ENCODE measurements at places on chromosomes 2 and 18. TPM values are rescaled to one million over a fixed set of nuclear protein-coding genes. Genes with fewer than 3 reads are reported as not detected.

DNA sequence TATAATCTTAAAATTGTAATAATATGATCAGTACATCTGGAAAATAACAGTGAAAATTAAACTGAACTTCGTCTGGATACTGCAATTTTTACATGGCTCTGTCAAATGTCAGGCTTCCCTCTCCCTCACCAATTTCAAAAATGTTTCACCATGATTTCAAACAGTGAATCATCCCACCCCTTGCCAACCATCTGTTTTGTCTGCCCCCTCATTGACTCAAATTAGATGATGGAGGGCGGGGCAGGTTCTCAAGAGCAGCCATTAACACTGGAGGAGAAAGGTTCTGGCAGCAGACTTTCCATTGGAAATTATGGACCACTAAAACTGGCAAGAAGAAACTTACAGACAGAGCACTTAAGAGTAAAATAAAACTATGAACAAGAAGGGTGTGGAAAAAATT, 1195.7 kb upstream of the ZEB2 start:
- no peak for DNase-seq

GRCh38 chr2:37560863-37561614, 110.4 kb downstream of the CDC42EP3 start:
- DNase-seq: no peak

The FEV gene
- not detected for polyA plus RNA-seq

DNA sequence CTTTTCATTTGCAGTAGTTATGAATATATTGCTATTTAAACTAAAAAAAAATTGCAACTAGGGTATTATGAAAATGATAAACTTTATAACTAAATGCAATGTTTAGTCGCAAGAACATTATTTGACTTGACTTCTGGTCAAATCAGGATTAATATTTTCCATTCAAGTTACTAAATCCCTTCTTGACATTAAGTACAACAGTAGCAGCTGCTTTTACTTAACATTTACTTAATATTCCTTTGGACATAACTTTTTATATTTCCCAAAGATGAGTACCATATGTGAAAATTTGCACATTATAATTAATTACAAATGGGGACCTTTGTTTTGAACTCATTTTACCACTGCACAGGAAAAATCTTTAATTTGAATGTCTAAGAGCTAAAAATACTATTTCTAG, 74.0 kb downstream of the PMS1 start:
- DNase-seq: no peak

The CTLA4 gene
- polyA plus RNA-seq: 0.21 TPM

The EVX2 gene
- polyA plus RNA-seq: not detected

DNA sequence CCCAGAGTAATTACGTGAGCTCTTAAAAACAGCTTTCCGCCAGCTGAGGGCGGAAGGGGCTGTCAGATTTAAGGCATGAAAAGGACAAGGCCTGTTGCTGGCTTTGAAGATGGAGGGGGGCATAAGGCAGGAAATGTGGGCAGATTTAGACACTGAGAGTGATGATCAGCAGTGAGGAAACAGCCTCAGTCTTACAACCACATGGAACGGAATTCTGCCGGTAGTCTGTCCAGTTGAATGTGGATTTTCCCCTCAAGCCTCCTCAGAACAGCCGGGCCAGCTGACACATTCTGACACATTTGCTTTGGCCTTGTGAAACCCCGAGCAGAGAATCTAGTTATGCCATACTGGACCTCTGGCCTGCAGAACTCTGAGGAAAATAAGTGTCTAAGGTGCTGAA, 16.6 kb downstream of the POLE4 start:
- DNase-seq: no peak

GRCh38 chr2:215145611-215146010, 7.2 kb upstream of the ABCA12 start:
- DNase-seq: peak; percentile 4

DNA sequence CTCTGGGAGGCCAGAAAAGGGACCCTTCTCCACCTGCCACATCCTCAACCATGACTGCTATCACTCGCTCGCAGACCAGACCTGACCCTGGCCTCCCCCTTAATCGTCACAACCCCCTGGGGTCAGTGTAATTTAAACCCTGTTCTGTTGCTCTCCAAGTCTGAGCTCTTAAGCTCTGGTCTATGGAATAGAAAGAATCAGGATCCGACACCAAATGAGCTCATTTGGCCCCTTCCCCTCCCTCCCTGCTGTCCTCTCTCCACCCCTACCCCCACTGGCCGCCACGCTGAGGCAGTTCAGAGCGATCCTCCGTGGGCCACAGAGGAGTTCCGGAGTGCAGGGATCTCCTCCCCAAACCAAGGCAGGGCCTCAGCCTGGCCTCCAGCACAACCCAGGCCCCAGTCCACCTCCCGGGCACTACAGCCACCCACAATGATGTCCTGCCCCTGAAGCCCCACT, 5.3 kb downstream of the DNMT3A start:
- DNase-seq: no peak

The SP5 gene
- 16.9 TPM for polyA plus RNA-seq

DNA sequence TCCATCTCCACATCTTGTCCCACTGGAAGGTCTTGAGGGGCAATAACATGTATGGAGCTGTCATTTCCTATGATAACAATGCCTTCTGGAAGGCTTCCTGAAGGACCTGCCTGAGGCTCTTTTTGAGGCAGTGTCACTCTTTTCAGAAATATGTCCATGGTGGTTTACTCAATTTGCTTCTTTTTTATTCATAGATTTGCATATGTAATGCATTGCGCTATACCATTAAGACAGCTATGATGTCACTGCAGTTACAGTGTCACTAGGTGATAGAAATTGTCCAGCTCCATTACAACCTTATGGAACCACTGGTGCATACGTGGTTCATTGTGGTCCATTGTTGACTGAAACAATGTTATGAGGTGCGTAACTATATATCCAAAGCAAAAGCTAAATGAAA, 19.9 kb downstream of the NABP1 start:
- no peak for DNase-seq

- no peak for DNase-seq
Observed at GRCh38 chr2:47499621-47500309, 96.8 kb downstream of the MSH2 start.

- no peak for DNase-seq
Observed at GRCh38 chr18:68667121-68667520, 47.8 kb downstream of the TMX3 start.

- DNase-seq: no peak
Observed at GRCh38 chr18:48959551-48959920, 8.8 kb upstream of the SMAD7 start.

The AQP12B gene
- polyA plus RNA-seq: not detected

DNA sequence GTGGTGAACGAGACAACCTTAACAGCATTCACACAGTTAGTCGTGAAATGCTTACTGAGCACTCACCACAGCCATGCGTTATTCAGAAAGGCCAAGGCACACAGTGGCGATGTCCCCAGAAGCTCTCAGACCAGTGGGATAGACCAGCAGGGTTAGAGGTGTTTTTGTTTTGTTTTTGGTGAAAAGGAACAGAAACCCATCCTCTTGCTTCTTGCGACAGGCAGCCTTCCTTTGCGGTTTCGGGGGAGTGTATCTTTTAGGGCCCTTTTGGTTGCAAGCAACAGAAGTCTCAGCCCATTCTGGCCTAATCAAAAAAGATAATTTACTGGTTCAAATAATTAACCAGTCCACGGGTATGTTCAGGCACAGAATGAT, 4.7 kb downstream of the GNLY start:
- no peak for DNase-seq

The PDE11A gene
- 0.18 TPM for polyA plus RNA-seq

DNA sequence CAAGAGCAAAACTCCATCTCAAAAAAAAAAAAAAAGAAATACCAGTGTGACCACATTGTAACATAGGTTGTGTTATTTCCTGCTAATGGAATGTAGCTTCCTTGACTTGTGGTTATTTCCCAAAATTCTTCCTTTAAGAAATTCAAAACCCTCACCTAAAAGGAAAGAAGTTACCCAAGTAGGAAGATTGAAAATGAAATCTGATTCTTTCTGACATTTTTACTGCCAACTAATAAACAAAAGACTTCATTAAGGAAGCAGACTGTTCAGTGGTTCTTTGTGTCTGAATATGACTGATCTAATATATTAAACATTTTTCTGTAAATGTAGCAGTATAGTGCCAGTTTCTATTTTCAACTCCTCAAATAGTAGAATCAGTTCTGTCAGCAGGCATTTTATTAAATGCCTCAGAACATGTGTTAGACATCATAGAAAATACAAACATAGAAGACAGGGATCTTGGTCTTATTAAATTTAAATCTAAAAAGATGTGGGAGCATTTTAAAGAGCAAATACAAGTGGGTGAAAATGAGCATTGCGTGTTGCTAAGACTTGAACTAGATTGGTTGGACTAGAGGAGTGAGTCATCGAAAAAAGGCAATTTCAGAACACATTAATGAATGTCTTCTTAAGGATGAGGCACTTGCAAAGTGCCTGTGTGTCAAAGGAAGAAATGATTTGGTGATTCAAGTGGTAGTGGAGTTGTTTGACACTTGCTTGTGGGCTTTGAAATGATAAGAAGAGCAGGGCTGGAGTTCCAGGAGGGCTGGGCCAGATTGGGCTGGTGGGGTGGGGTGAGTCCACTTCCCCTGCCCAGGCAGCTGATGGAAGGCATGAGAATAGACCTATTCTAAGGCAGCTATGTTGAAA, 53.4 kb downstream of the PKP4 start:
- DNase-seq: no peak

DNA sequence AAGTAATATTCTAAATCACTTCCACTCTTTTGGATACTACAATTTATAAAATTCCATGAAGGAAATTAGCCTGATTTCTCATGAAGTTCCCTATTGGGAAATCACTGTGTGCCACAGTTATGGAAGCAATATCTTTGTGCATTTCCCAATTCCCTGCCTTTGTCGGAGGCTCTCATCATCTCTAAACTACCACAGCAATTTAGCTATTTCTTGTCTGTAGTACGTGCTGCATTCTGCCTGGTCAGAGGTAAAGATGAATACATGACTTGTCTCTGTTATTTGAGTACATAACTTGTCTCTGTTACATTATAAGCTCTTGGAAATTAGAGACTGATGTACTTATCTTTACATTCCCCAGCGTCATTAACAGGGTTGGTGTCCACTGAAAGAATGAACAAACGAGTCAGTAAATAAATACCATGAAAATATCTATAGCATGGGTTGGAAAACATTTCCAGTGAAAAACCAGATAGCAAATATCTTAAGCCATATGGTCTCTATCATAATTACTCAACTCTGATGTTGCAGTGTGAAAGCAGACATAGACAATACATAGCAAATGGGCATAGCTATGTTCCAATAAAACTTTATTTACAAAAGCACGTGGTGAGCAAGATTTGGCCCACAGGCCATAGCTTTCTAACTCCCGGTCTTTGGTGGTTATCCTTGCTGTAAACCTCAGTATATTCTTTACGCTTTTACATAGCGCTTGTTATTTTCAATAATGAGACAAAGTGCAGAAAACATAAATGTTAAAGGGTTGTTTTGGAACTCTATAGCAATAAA, 78.8 kb downstream of the BCL2 start:
- DNase-seq: no peak

GRCh38 chr2:215635788-215636139, 199.9 kb upstream of the FN1 start:
- no peak for DNase-seq

The NEMP2 gene
- 17.2 TPM for polyA plus RNA-seq

- DNase-seq: no peak
Observed at GRCh38 chr2:37365669-37366068, 21.2 kb downstream of the QPCT start.

The CHST9 gene
- 2.2 TPM for polyA plus RNA-seq

- DNase-seq: no peak
Observed at GRCh38 chr18:35460736-35461161, 37.0 kb downstream of the INO80C start.

- no peak for DNase-seq
Observed at GRCh38 chr2:13050764-13051163, 334.0 kb downstream of the TRIB2 start.

DNA sequence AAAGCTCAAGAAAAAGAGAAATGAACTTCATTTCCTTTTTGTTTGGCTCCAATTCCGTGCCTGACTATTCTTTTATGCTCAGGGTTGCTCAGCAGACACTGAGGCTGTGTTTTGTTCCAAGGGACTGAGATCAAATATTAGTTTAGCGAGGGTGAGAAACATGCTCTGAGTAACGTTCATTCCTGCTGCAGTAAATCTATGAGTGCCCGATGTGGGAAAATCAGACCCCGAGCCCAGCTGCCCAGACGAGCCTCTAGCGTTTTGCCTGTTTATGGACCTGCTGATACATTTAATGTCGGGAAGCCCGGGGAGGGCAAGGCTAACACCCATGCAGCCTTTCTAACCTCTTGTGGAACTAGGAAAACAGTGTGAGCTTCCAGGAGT, 119.2 kb downstream of the VAPA start:
- DNase-seq: no peak

GRCh38 chr18:63083020-63083531, 236.5 kb downstream of the BCL2 start:
- DNase-seq: no peak

The POTEC gene
- polyA plus RNA-seq: 0.04 TPM

- DNase-seq: no peak
Observed at GRCh38 chr2:15925819-15926218, 14.5 kb upstream of the MYCN start.

The RHOB gene
- polyA plus RNA-seq: 61.7 TPM

DNA sequence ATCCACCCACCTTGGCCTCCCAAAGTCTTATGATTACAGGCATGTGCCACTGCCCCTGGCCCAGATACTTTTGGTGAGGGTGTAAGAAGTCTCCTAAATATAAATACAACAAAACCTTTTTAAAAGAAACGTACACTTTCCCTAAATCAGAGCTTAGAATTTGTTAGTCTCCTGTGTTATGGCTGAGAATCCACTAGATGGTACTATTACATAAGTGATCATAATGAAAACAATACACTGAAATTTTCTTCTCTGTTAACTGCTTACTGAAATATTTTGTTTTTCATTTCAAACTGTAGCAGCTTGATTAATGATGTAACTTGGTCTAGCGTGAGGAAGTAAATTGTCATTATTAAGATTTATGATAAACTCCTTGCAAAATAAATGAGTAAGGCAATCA, 74.8 kb upstream of the FAM98A start:
- DNase-seq: no peak

GRCh38 chr2:65050931-65051330, 5.3 kb upstream of the CEP68 start:
- no peak for DNase-seq

- DNase-seq: peak; percentile 79
Observed at GRCh38 chr18:24231773-24232735, 93.2 kb downstream of the CABYR start.

The ANKRD30BL gene
- polyA plus RNA-seq: 0.63 TPM

The EML6 gene
- 1.6 TPM for polyA plus RNA-seq

- DNase-seq: no peak
Observed at GRCh38 chr18:64097497-64097896, 51.4 kb downstream of the LINC00305 start.

DNA sequence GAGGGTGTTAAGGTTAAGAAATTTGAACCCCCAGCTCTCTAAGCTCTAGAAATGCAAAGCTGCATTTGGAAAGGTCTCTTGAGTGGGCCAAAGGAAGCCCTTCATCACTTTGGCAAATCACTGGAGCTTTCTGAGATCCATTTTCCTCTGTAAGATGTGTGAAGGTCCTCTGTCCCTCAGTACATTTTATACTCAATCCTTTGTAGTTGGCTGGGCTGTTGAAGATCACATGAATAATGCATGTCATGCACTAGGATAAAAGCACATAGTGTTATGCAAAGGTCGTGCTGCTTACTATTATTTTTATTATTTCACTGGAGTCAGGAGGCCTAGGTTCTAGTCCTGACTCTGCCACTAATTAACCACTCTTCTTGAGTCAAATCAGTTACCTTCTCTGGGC, 124.9 kb downstream of the FSHR start:
- no peak for DNase-seq
